ENCODE measurements at places on chromosomes 5 and 9.

- no peak for DNase-seq
These were observed 37.0 kb downstream of the MAMDC2 start for GRCh38 chr9:70080481-70081119.

GRCh38 chr9:121651008-121651294 lies 483 bp upstream of the DAB2IP start:
- DNase-seq, result no peak

- no peak for DNase-seq
These were observed 232.1 kb downstream of the ARHGEF28 start for GRCh38 chr5:73858054-73858453.

DNA sequence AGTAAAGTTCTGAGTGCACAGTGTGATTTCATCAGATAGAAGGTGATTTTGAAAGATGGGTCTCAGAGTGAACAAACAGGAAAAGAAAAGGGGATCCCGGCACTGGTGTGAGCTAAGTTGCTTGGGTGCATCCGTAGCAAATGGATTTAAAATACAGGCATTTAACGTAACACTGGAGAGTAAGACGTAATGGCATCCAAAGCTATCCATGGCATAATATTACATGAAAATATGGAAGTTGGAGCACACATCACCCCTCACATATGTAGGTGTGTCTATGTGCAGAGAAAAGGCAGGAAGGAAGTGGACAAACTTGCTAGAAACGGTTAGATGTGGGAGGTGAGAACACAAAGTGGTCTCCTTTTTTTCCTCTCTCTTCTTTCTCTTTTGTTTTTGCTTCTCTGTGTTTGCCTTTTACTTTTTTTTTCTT lies 38.2 kb upstream of the SEMA4D start:
- DNase-seq, result no peak

GRCh38 chr5:75156585-75156984 lies 80.1 kb downstream of the ANKRD31 start:
- DNase-seq, result no peak

- no peak for DNase-seq
These were observed 4.7 kb upstream of the ADCY2 start for GRCh38 chr5:7391215-7391614.

DNA sequence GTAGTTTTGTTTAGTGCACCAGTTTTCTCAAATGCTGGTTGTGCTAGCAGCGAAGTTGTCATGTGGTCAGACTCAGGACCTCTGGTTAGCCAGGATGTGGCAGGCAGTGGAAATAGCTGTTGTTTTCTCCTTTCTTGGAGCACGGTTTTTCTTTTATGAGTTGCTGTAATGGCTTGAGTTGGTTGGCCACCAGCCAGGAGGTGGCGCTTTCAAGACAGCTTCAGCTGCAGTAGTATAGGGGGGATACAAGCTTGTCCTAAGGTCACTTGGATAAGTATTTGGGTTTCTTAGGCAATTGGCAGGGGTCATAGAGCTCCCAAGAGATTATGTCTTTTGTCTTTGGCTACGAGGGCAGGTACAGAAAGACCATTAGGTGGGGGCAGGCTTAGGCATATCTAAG lies 274.2 kb upstream of the TARS1 start:
- DNase-seq, result no peak

DNA sequence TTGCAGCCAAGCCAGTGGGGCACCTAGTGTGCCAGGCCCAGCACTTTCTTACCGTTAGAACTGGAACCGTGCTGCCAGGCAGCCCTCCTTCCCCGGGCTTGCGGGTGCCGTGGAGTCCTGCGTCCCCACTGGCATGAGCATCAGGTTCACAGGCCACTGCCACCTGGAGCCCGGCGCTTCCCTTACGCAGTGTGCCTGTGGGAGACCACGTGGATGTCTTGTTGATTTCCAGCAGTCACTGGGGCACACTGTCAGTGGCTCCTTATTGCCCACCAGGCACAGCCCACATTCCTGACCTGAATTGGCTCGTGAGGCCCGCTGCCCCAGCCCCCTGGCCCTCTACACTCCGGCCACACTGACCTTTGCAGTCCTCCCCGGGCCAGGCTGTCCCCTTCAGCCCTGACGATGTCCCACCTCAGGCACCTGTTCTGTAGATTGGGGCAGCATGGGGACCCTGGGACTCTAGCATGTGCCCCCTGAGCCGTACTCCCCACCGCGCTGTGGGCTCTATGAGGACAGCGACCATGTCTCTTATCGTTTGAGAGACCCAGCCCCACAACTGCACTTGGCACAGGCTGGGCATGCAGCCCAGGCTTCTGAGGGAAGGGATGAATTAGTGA lies 10.4 kb upstream of the CEL start:
- no peak for DNase-seq

DNA sequence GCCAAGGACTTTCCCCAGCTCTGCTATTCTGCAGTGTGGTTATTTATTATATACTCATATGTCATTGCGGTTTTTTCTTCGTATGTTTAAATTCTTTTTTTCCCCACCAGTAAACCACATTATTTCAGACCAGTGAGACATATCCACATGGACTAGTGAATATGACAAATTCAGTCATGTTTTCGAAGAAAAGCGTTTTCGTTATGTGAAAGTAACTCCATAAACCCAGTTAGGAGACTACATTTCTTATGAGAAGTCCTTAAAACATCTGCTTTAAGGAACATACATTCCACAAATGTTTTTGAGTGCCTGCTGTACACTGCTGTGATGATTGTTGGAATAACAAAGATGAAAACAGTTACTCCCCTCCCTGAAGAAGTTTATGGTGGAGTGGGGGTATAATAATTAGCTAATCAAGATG lies 591.8 kb upstream of the CLINT1 start:
- DNase-seq, result no peak

- no peak for DNase-seq
These were observed 7.2 kb downstream of the TLE1 start for GRCh38 chr9:81682177-81682576.

DNA sequence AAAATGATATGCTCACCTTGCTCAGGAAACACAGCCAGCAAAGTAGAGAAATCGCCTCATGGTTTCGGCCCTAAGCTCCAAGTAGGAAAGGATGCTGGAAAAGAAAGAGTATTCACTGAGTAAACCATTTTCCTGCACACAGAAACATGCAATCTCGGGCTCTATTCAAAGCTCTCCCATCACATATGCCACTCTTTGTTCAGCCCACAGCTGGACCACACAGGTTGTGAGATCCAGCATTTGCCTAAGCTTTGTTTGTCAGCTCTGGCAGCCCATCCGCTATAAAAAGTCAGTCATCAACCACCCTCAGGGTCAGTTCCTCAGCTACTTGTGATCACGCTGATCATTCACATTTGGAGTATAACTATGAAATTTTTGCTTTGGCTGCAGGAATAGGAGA lies 96.5 kb upstream of the SMARCA2 start:
- no peak for DNase-seq

- no peak for DNase-seq
These were observed 96.2 kb downstream of the CCDC192 start for GRCh38 chr5:127799293-127799905.

GRCh38 chr5:99900302-99900852 lies 634.8 kb upstream of the FAM174A start:
- DNase-seq, result no peak

- no peak for DNase-seq
These were observed 266.1 kb downstream of the CWC27 start for GRCh38 chr5:65034813-65035209.

- no peak for DNase-seq
These were observed at the start of gene PCDHGA11 for GRCh38 chr5:141420855-141421488. Gene PCDHGA11 (plus strand): TSS chr5:141421051. CDS start chr5:141421228, 177 bp downstream.

DNA sequence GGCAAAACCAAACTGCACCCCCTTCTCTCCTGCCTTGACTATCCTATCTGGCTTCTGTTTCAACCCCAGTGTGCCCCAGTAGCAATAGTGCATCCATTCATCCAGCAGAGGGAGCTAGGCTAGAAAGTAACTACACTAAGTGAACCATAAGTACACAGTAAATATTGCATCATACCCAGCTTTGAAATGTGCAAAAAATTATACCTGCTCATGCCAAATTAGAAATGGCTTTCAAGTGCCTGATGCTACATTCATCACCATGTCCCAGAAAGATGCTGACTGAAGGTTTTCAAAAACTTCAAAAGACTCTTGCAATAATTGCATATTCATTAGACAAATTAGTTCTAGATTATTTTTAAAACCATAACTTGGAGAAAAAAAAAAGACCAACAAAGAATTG lies 153.5 kb downstream of the PRELID2 start:
- DNase-seq, result no peak

- DNase-seq, result no peak
These were observed 498.7 kb downstream of the ISL1 start for GRCh38 chr5:51881901-51882300.

- no peak for DNase-seq
These were observed 114.0 kb downstream of the ADAMTSL1 start for GRCh38 chr9:18588002-18588401.

DNA sequence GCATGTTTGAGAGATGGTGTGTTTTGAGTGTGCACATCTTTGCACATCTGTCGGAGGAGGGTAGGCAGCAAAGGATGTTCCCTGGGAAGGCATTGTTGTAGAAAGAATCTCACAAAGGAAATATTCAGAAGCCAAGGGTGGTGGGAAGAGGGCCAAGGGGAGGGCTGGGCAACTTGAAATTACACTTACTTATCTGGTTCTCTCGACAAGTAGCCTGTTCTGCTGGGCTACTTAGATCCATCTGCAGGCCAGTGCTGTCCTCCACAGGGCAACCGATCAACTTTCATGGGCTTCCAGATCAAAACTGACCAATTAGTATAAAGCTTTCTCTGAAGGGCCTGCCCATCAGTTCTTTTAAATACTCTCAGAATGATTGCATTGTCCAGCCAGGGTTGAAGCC lies 495.2 kb downstream of the GADD45G start:
- no peak for DNase-seq
